Psoas muscle (tissue), 8 donors: ENCODE measurements at places on chromosomes 6 and 20.

DNA sequence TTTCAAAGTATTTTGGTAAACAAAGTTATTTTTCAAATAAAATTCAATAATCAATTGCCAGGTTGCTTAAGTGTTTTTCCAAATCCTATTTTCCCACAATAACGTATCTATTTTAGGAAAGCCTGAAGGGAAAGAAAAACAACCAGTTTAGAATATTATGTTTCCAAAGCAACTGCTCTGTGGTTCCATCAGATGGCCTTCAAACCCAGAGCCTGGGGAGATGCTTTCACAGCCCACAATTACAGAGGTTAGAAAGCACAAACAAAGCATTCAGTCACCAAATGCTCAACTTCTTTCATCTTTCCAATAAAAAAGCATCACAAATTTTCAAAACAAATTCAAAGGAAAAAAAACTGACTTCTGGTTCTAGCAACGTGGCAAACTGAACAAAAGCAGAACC lies 66.0 kb downstream of the ELOVL5 start:
- no peak for DNase-seq

DNA sequence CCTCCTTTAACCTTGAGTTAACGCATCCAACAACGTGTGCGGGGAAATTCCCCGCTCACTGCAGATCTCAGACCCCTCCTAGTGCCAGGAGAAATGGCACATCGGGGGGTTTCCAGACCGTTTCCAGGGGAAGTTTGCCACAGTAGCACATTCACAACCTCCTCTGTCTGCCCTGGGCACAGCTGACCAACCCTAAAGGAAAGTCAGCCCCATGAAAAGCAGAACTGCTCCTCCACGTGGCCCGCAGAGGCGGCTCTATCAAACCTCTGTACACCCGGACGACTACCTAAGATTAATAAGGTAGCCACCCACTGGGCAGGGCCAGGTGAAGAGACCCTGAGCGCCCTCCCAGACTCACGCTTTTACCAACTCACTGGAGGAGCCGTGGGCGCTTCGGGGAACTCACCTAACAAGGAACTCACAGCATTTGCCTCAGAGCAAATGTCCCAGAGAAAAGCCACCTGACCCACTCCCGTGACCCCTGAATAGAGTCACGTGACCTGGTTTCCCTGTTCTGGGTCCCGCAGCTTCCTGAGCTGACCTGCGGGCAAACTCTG lies 93.1 kb downstream of the PRND start:
- no peak for DNase-seq

- DNase-seq: no peak
Observed at GRCh38 chr6:7000825-7001777, 106.7 kb upstream of the RREB1 start.

- DNase-seq: no peak
Observed at GRCh38 chr20:37896932-37897548, 5.9 kb upstream of the VSTM2L start.

DNA sequence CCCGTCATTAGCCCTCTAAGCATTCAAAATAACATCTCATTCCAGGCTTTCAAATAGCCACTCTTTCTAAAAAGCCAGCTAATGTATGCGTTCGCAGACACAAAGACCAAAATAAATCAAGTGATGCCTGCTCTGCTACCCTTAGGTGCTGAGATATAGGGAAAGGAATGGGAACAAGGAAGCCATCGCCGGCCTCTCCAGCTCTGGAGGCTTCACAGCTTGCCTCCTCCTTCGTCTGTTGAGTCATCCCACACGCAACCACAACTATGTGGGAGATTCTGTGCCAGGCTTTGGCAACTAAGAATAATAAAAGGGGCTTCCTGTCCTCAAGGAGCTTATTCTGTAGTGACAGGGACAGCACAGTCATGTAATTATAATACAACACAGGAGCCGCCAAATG lies 27.3 kb upstream of the SLC22A23 start:
- DNase-seq: no peak

- DNase-seq: no peak
Observed at GRCh38 chr6:47009583-47009982, 32.5 kb downstream of the ADGRF1 start.

DNA sequence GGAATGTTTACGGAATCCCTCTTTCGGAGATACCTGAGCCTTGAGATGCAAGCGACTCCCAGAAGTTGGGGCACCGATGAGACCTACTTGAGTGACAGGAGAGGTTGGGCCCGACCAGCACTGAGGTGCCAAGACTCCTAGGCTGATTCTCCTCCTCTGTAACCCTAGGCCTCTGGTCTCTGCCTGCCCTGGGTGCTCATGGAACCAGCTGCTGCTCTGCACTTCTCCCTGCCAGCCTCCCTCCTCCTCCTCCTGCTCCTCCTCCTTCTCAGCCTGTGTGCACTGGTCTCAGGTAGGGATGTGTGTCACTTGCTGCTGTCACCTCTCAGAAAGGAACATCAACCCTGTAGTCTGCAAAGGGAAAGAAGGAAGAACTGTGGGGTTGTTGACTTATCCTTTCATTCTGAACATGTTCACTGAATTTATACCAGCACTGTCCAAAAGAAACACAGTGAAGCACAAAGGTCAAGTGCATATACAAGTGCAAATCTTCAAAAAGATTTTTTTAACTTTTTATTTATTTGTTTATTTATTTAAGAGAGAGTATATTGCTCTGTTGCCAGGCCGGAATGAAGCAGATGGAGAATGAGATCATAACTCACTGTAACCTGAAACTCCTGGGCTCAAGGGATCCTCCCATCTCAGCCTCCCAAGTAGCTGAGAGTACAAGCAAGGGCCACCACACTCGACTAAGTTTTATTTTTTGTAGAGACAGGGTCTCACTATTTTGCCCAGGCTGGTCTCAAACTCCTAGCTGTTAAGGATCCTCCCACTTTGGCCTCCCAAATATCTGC lies 913 bp downstream of the BTN2A2 start:
- DNase-seq: no peak

- no peak for DNase-seq
Observed at GRCh38 chr6:83958241-83958685, 75.3 kb upstream of the MRAP2 start.
